Right ventricle myocardium superior (tissue), 1 donor: ENCODE measurements at places on chromosomes 16 and 17.

GRCh38 chr16:4892361-4893102 is 44.4 kb downstream of the PPL start:
- DNase-seq: peak; percentile 67

- DNase-seq: no peak
These were observed 13.0 kb downstream of the CA10 start for GRCh38 chr17:52145476-52145875.

- peak; percentile 63 for DNase-seq
These were observed at the start of gene BAIAP3 for GRCh38 chr16:1333149-1333812. TSS of gene BAIAP3 (plus strand) at chr16:1333645. CDS start at chr16:1338550, 4,905 bp downstream.

- no peak for DNase-seq
These were observed 4.3 kb upstream of the NLRP1 start for GRCh38 chr17:5588584-5588983.

- no peak for DNase-seq
These were observed 178.2 kb downstream of the SALL1 start for GRCh38 chr16:50972876-50973275.

DNA sequence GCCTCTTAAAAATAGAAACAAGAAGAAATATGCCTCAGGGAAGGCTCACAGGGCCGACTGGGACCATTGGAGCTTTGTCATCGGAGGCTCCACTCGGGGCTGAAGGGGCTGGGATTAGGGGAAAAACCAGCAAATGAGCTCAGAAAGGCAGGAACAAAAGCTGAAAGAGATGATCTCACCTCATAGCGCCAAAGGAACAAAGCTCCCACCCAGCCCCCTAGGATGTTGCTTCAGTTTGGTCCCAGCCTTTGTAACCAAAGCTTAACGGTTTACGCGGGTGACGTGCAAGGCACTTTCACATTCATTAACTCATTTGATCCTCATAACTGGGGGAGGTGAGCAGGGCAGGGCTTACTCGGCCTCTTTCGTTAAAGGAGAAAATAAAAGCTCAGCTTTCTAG is 168.5 kb upstream of the DYNLRB2 start:
- no peak for DNase-seq

DNA sequence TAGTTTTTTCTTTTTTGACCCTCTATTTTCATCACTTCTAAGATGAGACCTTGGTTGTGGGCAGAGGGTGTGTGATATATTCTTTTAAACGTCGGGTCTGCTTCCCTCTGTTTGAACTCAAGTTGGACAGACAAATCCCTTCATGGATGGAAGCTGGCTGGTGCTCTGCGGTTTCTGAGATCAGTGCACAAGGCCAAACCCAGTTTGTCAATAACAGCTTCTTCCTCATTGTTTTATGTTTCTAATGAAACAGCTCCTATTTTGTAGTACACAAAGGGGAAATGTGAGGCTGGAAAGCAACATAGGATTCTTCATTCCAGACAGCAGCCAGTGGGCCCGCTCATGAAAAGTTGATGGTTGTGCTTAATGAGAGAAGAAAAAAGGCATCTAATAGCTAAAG is 159.6 kb downstream of the PRKCA start:
- DNase-seq: no peak

DNA sequence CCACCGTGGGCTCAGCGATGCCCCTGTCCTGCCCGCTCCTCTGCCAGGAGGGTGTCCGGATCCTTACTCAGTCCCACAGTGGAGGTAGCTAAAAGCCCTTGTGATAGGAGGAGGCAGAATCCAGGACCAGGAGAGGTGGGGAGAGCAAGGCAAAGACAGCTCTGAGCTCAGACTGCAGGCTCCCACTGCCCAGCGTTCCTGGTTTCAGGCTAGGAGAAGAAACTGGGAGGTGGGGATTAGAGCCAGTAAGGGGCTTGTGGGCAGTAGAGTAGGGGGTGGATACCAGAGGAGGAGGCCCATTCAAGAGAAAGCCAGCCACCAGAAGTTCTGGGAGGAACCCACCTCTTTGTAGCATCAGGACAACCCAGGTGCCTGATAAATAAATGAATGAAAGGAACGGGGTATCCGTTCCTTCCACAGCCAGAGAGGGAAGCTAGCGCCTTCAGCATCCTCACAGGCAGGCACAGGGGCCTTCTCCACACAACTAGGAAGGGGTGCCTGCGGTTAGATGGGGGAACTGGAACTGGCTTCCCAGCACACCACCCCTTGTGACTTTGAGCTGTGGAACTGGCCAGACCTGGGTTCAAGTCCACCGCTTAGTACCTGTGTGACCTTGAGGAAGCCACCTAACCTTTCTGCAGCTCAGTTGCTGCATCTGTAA is 2.3 kb downstream of the IL21R start:
- DNase-seq: no peak

DNA sequence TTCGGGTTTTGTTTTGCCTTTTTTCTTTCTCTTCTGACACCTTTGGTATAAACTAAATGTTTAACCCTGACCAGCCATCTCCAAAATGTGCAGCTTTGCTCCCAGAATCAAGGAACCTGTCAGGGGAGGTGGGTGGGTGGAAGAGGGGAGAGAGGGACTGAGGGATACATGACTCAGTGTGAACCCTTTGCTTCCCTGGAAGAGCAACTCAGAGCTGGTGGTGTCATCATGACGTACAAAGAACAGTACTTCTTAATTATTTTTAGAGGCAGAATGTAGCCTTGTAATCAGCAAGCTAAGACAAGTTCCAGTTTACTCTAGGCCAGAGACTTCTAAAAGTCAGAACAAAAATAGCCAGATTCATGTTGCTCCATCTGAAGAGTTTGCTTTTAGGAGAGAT is 119.6 kb upstream of the HAS3 start:
- DNase-seq: no peak

GRCh38 chr17:4199818-4200402 is 56.9 kb downstream of the CYB5D2 start:
- no peak for DNase-seq

DNA sequence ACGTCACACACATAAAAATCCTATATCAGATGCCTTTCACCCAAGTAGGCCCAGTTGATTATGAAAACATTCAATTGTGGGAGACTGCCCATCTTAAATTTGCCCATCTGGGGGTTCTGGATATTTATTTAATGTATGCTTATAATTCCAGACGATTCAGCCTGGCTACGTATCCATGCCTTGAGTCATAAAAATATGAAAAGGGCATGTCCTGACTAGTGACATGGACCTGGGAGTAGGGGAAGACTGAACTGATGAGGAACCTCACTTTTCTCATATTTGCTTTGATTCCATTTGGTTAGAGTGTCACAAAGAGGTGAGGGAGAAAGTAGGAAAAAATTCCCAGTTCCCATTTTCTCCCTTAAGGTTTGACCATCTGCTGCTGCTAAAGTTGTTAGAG is 122.5 kb upstream of the GNAO1 start:
- no peak for DNase-seq

- no peak for DNase-seq
These were observed 12.1 kb upstream of the KRTAP17-1 start for GRCh38 chr17:41327411-41328120.

DNA sequence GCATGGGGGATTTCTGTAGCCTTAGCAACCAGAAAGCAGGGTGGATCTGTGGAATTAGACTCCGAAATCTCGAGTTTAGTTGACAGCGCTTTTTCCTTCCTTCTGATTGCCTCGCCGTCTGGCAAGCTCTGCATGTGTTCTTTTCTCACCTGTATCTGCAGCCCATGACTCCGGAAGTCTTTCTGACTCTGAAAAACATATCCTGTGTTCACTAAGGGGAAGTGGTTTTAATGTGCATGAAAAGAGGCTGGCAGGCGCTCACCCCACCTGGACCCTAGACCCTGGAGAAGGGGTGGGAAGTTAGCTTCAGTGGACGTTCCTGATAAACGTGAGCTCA is 158.5 kb downstream of the RPTOR start:
- no peak for DNase-seq

DNA sequence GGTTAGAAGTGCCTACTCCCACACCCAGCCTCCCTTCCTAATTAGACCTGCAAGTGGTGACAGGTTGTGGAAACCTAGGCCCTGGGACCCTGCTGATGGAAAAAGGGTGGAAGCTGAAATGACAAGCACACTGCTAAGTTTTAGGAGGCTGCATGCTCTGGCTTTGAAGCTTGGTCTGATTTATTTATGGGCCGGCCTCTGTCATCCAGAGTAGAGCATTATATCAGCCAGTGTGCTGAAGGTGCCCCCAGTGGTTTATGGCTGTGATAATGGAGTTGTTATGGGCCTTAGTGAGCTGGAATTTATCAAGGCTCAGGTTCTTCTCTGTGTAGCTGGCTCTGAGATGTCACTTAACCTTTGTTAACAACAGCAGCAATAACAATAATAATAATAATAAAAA is 142.6 kb downstream of the UTP18 start:
- DNase-seq: no peak

DNA sequence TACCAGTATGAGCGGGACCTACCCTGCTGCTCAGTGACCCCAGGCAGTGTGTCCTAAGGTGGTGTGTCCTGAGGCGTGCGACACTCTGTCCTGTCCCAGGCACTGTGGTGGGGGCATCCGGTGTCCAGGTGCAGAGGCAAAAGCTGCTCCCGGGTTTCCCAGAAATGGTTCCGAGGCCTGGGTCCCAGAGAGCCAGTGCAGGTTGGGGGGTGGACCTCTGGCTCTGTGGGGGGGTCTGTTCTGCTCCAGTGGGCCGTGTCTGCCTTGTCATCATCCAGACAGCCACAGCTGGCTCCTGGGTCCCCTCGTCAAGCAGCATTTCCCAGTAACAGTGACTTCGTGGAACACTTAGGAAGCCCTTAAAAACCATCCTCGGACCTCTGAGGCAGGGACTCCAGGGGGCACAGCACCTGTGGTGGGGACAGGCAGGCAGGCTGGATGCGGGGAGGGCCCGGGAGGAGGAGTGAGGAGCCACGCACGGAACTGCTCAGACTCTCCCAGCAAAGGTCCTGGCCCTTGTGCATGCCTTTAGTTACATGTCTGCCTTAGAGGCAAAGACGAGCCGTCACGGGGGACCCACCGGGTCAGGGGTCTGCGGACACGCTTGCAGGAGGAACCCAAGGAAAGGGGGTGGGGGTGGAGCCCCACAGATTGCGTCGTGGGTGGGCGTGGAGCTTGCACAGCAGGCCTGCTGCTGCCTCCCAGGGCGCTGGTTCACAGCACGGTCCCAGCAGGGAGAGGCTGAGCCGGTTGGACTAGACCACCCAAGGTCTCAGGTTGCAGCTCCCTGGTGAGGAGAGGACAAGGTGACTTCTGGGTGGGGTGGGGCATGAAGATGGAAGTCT is 5.6 kb downstream of the SLC16A3 start:
- no peak for DNase-seq

DNA sequence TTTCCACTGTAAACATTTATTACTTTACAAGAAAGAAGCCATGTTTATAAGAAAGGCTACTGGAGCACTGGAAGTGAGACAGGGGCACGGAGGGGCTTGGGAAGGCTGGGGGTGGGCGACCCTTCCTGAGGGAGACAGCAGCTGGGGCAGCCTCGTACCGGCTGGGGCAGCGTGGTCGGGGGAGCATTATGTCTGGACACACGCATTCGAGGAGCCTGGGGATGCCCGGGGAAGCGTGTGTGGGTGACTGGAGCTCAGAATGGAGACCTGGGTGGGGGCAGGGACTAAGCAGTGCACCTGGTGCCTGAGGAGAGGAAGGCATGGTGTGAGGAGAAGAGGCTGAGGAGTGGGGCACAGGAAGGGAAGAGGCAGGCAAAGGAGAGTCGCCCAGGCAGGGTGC is 64.5 kb downstream of the SRCIN1 start:
- DNase-seq: peak; percentile 8
